ENCODE measurements at places on chromosomes 5 and 9.

DNA sequence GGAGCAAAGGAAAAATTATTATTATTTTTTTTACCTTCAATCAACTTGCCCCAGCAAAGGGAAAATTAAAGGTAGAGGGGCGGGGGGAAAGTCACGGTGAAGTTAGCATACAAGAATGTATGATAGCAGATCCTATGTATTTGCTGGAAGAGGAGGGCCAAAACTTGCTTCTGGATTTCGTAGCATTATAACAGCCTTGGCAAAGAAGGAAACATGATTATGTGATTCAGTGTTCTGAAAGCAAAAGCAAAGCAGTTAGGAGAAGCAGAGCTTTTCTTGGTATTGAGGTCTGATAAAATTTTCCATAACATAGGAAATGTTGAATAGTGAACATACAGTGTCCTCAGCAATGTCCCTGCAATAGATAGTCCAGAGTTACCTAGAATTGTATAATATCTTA, 32.4 kb downstream of the MAST4 start:
- DNase-seq: no peak

DNA sequence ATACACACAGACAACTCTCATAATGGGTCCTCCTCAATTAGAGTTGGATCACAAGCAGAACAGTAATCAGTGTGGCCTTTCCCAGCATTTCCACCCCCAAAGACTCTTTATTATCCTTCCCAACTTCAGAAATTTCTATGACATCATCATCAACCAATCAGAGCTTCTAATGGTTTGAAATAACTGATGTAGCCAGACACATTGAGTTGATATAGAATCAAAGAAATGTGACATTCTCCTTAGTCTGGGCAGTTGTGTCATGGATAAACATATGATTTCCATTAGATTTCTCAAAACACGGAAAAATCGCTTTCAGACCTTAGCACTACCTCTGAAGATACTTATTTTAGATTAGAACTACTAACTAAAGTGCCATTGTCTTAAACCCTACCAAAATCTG, 75.7 kb upstream of the NFIB start:
- no peak for DNase-seq

DNA sequence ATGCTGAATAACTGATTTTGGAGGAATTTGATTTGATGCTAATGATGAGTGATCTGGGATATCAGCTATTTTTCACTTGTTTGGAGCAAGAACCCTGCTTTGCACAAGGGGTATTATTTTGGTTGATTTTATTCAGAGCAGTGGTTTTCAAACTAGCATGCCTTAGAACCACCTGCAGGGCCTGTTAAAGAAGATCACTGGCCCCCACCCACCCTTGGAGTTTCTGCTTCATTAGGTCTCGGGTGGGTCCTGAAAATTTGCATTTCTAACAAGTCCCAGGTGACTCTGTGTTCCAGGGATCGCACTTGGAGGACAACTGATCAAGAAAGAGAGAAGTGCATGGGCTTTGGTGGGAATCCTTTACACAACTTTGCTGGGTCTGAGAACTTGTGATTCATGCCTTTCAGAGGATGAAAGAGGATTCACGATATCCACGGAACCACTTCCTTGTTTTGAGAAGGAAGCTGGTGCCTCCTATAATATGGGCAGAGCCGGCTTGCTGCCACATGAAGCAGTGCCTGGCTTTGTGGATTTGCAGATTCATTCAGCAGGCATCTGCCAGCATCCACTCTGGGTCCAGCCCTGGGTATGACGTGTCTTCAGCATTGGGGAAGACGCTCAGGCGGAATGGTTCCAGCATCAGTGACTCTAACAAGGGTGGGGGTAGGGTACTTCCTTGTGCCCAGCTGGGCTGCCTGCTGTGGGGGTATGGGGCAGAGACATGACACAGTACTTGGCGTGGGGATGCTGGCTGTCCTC, 106.6 kb upstream of the PITX1 start:
- DNase-seq: no peak

GRCh38 chr5:146451411-146451810, 4.3 kb downstream of the TCERG1 start:
- DNase-seq: no peak

GRCh38 chr5:159992566-159992965, 16.4 kb upstream of the TTC1 start:
- DNase-seq: no peak

- no peak for DNase-seq
Observed at GRCh38 chr5:38538161-38538560, 18.3 kb downstream of the LIFR start.

DNA sequence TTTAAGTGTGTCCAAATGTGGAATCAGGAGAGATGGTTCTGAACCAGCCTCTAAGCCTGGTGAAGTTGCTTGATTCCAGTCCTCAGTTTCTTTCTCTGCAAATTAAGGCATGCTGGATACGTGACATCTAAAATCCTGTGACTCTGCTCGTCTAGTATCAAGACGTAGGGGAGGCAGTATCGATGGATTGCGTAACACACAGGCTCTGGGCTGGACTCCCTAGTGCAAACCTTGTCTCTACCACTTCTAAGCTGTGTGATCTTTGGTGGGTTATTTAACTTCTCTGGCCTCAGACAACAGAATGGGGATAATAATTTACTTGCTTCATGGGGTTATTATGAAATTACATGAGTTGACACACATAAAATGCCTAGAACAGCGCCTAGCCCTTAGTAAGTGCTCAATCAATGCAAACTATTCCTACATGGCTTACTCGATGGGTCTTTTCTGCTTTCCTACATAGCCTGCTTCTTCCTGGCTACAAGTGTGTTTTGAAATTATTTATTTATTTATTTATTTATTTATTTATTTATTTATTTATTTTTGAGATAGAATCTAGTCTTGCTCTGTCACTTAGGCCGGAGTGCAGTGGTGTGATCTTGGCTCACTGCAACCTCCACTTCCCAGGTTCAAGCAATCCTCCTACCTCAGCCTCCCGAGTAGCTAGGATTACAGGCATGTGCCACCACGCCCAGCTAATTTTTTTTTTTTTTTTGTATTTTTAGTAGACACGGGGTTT, 102.1 kb downstream of the EGFLAM start:
- DNase-seq: no peak

GRCh38 chr5:107853031-107853430, 182.3 kb upstream of the EFNA5 start:
- DNase-seq: no peak
